T-helper 2 cell (primary cell): ENCODE measurements at places on chromosomes 13 and 19.

GRCh38 chr19:18020212-18021085 lies 12.5 kb downstream of the ARRDC2 start:
- no peak for DNase-seq

- no peak for DNase-seq
Observed at GRCh38 chr19:30224689-30225606, 147.2 kb upstream of the ZNF536 start.

GRCh38 chr19:40193587-40193849 lies 2.3 kb downstream of the MAP3K10 start:
- no peak for DNase-seq

DNA sequence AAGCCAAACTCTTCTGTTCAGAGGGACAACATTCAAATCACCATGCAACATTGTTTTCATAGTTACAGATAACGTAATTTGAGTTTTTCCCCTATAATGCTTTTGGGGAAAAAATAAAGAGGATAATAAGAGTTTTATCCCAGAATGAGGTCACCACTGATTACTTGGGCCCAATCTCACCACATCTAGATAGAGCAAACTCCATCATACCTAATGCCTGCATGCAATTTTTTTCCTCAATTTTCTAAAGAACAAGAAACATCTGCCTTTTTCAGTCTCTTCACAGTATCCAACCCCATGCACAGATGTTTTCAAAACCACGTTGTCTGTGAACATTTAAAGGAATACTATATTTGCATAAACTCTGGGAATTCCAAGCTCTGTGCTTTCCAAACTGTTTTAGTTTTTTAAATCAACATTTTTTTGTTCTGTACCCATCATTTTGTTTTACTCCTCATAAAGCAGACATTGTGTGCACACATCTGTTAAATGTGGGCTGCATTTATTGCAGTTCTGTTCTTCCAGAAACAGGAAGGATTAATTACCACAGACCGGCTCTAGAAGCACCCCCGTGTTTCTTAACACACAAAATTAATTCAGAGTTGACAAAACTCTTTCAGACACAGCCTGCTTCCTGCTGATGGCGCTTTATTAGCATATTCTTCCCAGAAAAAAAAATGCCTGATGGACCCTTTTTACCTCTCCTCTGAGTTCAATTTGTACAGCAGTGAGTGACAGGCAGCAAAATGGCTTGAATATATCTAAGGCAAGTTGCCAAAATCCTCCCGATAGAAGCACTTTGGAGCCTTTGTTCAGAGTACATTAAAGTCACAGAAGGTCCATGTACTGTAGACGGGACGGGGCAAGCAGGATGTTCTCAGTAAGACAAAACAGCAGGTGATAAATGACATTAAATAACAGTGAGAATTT lies 1171.9 kb downstream of the EFNB2 start:
- no peak for DNase-seq
